ENCODE measurements at places on chromosomes 7 and 10.

GRCh38 chr10:116418389-116418788, 9.3 kb upstream of the PNLIPRP3 start:
- DNase-seq = no peak

DNA sequence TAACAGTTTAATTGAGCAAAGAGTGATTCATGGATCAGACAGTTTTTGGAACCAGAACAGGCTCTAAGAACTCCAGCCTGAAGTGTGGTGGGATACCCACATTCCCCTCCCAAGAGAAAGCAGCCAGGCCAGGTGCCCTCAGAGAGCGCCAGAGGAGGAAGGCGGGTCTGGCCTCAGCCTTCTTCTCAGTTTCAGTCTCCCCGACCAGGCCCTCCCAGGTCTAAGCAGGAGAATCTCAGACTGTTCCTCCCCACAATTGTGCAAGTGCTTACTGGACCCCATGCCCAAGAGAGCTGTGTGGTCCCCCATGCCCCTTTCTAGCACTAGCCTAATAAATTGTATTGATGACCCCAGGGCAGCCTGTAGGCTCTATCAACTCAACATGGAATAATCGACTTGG, 25.6 kb downstream of the PPIF start:
- no peak for DNase-seq

DNA sequence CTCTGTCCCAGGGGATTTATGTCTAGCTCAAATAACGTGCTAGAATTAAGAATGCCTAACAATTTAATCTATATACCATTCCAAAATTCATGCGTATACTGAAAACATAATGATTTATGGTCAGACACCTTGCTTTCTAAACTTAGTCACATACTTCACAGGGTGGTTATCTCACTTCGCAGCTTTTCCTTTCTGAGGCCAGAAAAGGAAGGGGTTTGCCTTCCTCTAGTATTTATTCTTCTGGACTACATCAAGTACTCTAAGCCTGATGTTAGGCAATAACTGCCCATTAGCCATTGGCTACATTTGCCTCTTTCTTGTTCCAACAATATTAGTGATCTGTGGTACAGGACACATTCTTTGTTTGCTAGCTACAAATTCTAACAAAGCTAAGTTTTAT, 72.6 kb upstream of the FHIP2A start:
- peak; percentile 23 for DNase-seq

DNA sequence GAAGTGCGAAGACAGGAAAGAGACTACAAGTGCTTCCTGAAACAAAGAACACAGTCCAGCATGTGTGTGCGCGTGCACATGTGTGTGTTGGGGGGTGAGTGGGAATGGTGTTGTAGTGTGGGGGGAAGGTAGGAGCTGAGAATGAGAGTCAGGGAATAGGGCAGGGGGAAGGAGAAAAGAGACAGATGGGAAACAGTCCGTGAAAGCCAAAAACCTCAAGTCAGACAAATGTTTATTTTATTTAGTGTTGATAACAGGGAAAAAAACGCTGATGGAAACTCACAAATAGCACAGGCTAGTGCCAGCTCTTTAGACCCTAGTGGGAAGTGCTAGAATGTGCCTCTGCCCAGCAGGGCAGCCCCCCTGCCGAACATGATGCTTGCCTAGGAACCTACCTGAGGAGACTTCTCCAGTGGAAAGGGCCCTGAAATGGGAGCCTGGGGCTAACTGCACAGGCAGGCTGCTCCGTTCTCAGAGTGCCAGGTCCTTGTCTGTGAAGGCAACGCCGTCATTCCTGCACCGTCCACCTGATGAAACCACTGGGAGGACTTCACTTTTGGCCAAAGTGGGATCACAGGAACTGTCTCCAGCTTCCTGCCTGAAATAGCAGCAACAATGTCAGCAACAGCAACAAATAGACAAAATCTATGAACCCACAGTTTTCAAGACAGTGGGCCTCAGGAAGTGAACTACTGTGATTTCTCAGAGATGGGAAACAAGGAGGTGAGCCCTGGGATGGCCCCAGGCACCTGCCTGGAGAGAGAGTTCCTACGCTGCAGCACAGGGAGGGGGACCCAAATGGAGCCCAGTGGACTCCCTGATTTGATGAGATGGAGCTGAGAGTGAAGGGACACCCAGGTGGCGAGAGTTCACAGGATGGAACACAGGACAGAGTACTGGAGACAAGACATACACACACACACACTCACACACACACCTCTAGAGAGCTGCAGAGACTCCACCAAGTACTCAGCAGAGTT, 379.7 kb downstream of the RPS24 start:
- DNase-seq = no peak

Measured in K562 (cell line).